Hippocampal formation (tissue), 2 donors: ENCODE measurements at places on chromosomes 2 and 18.

- DNase-seq: no peak
Measured at GRCh38 chr18:74841248-74841647, 243.6 kb downstream of the ZNF407 start.

DNA sequence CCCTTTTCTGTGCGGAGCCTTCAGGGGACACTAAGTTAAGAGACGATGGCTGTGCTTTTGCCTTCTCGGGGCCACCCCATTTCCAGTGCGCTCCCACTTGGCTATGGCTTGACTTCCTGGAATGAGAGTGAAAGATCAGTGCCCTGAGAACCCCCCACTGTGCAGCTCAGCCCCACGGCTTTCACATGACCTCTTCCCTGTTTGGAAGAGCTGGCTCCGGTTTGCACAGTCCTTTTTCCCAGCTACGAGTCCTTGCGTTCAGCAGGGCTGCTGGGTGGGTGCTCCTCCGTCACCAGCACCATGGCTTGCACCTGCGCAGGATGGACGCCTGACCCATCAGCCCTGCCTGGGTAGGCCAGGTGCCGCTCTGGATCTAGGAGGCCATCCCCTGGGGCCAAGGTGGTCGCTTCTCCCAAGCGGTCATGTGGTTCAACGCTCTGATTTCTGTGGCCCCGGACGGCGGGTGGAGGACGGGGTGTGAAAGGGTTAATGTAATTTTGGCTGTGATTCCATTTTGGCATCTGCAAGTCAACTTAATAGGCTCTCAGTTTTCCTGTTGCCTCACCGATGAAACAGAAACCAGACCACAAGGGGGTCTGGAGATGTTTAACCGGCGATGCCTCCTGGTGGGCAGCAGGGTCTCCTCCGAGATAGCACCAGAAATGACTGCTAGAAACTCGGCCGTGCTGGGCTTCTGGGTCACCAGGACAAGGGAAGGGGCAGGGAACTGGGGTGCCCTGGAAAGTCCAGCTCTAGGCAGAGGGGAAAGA lies 113.1 kb upstream of the HAAO start:
- DNase-seq: no peak

DNA sequence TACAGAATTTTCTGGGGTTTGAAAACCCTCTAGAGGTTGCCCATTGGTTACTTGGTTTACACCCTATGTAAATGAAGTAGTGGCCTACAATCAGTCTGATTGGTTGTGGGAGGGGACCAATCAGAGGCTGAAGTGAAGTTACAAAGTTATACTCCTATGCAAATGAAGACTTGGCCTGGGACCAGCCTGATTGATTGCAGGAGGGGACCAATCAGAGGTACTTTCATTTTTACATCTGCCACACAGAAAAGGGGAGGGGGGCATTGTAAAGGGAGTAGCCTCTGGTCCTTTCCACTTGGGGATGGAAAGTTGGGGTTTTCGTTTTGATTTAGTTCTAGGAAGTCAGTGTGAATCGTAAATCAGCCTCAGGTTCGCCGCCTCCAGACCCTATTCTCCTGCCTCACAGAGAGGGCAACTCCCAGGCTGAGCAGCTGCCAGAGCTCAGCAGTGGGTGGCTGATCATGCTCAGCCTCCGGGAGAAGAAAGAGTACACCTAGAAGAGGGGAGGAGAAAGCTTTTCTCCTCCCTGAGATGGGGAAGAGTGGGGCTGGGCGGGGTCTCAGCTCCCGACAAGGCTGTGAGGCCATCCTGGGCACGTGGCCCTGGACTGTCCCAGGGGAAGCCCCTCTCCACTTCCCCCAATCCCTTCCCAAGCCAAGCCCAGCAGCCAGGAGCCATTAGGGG lies 372.5 kb downstream of the GALR1 start:
- DNase-seq: no peak

DNA sequence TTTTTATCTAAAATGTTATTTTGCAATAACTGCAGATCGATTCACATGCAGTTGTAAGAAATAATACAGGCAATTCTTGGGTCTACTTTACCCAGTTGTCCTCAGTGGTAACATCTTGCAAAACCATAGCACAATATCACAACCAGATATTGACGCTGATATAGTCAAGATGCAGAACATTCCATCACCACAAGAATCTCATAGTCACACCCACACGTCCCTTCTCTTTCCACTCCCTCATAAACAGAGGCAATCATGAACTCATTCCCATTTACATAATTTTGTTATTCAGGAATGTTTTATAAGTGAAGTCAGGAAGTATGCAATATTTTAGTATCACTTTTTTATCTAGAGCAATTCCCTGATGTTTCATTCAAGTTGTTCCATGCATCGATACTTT lies 797.5 kb upstream of the RAB6C start:
- DNase-seq: no peak

GRCh38 chr2:187976259-187976985 lies 315.3 kb upstream of the GULP1 start:
- no peak for DNase-seq

DNA sequence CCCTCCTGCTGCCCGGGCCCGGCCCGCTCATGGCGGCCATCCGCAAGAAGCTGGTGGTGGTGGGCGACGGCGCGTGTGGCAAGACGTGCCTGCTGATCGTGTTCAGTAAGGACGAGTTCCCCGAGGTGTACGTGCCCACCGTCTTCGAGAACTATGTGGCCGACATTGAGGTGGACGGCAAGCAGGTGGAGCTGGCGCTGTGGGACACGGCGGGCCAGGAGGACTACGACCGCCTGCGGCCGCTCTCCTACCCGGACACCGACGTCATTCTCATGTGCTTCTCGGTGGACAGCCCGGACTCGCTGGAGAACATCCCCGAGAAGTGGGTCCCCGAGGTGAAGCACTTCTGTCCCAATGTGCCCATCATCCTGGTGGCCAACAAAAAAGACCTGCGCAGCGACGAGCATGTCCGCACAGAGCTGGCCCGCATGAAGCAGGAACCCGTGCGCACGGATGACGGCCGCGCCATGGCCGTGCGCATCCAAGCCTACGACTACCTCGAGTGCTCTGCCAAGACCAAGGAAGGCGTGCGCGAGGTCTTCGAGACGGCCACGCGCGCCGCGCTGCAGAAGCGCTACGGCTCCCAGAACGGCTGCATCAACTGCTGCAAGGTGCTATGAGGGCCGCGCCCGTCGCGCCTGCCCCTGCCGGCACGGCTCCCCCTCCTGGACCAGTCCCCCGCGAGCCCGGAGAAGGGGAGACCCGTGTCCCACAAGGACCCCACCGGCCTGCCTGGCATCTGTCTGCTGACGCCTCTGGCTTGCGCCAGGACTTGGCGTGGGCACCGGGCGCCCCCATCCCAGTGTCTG lies 767 bp downstream of the RHOB start:
- peak; percentile 58 for DNase-seq

GRCh38 chr2:18267501-18267900 lies 293.0 kb downstream of the RDH14 start:
- DNase-seq: no peak

DNA sequence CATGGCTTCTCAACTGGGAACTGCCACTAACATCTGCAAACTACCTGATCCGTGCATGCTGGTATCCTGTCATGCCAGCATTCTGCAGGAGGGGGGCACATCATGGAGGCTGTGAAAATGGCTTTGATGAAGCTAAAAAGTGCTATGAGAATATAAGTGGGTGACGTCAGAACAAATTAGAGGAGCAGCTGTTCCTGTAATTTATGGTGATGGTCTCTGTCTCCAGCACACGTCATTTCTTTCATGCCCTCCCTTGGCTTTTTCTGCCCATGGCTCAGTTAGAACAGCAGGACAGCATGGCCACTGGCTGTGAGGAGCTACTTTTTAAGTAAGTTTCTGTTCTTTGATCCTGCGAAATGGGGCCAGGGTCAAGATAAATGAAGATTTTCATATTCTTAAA lies 466.3 kb downstream of the THSD7B start:
- DNase-seq: no peak

GRCh38 chr2:23449413-23449812 lies 64.4 kb downstream of the KLHL29 start:
- no peak for DNase-seq

DNA sequence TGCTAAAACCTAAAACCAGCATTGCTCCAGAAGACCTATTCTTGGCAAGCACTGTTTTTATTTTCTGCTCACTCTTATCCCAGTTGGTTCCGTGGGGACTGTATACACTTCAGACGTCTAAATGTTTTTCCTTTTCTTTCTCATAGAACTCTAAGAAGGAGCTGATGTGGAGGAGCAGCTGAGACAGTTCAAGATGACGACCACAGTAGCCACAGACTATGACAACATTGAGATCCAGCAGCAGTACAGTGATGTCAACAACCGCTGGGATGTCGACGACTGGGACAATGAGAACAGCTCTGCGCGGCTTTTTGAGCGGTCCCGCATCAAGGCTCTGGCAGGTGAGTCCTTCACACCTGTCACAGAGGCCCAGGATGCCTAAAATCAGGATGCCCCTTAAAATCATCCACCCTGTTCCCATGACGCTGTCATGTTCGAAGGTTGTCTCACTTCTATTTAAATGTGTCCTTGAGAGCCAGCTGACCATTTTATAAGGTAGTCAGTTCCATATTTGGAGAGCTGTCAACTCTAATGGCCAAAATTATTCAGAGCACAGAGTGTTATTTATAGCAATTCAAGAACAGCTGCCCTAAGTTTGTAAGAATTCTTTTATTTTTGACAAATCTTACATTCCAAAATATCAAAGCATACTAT lies 70.2 kb downstream of the SPTBN1 start:
- no peak for DNase-seq

DNA sequence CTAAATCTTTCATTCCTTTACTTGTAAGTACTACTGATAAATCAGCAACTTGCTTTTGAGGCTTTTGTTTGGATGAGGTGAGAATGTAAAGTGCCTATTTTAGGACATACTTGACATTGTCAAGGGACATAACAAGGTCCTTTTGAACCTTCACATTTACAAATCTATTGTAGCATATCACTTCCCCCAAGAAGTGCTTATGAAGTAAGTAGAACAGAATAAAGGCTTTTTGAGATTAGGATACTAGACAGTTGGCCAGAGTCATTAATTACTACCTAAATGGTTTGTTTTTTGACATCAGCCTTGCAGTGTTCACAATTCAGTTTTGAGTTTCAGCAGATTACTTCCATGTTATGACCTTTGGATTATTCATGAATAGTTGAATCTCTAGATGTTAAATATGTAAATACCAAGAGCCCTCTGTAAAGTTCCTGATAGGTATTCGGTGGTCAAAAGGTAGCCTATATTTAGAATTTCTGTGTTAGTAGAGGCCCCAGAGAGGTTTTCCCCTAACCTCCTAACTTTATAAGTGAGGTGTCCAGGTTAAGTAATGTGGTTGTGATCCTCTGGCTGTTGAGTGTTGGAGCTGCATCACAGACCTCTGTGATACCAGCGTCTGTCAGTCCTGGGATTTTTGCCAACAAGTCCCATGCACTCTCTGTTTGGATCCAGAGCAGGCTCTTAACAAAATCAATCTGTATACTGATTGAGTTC lies 67.2 kb downstream of the LCLAT1 start:
- DNase-seq: peak; percentile 2

- no peak for DNase-seq
Measured at GRCh38 chr2:45123521-45124191, 114.4 kb upstream of the SIX2 start.

GRCh38 chr18:28766721-28767120 lies 589.8 kb upstream of the CDH2 start:
- DNase-seq: no peak

GRCh38 chr2:11023326-11024258 lies 111.9 kb downstream of the KCNF1 start:
- DNase-seq: no peak

GRCh38 chr18:33161131-33161530 lies 279.4 kb downstream of the CCDC178 start:
- DNase-seq: no peak

- no peak for DNase-seq
Measured at GRCh38 chr18:44180683-44181082, 500.0 kb upstream of the SETBP1 start.

DNA sequence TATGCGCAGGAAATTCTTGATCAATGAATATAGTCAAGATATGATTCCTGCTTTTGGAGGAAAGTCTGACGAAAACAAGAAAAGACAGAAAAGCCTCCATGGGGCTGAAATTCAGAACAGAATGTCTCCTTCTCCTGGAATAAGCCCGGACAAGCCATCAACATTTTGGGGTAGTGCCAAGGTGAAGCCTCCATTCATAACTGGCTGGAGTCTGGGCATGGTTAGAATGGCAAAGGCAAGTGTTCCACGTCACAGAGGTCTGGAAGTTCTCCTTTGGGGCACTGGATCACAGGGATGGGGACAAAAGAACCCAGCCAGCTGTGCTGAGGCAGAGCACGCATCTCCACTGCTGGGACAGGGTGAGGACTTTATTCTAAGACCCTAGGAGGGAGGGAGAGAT lies 505.7 kb downstream of the CMPK2 start:
- DNase-seq: no peak

DNA sequence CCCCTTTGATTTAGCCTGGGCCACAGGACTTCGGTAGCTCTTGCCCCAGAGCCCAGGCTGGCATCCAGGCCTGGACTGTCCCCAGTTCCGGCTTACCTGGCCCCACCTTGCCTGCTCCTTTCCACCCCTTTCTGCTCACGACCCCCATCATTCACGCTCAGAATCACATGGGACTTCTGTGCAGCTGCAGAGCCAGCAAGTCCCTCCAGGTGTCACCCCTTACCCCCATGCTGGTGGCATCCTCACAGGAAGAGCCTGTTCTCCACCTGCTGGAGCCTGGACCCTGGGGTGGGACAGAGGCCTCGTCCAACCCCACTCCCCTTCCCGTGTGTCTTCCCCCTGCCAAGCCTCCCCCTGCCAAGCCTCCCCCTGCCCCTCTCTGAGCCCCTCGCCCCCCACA lies 7.9 kb upstream of the KCNIP3 start:
- DNase-seq: no peak

DNA sequence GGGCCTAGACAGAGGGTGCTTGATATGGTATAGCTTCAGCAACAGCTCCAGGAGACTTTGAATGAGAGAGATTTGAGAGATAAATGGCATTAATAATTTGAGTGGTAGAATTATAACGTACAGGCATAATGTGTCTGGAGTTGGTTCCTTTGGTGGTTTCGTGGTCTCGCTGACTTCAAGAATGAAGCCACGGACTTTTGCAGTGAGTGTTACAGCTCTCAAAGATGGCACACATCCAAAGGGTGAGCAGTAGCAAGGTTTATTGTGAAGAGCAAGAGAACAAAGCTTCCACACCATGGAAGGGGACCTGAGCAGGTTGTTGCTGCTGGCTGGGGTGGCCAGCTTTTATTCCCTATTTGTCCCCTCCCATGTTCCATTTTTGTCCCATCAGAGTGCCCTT lies 23.1 kb downstream of the PDCD1 start:
- DNase-seq: no peak

GRCh38 chr18:23761941-23762340 lies 72.7 kb downstream of the LAMA3 start:
- DNase-seq: no peak
